Astrocyte of the spinal cord (primary cell): ENCODE measurements at places on chromosomes 3 and 15.

DNA sequence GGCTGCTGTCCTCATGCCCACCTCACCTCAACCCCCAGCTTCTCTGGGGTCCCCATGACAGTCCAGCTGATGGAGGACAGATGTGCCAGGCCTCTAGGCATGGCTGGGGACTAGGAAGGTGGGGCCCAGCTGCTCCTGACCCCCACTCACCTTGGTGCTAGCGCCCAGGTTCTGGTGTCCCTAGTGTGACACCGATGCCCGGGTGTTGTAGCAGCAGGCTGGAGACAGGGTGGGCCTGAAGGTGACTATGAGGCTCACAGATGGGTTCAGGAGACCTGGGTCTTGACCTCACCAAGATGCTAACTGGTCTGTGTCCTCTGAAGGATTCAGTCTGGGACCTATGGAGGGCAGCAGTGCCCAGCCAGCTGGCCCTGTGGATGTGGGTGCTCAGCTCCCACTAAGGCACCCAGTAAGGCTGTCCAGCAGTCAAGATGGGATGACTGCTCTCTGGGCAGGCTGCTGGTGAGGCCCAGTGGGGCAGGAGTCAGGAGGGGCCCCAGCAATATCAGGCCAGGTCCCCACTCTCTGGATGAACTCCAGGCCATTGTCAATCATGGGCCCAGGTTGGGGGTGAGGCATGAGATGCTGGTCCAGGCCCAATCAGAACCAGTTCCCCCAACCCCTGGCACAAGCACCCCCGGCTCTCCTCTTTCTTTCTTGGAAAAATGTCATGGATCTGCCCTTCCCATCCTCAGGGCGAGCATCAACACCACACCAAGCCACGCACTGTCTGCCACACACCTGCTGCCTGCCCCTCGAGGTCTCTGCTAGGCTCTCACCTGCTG is 33.0 kb downstream of the ALDH1L1 start:
- no peak for DNase-seq

GRCh38 chr15:98904544-98904943 is 103.0 kb downstream of the PGPEP1L start:
- peak; percentile 63 for DNase-seq

DNA sequence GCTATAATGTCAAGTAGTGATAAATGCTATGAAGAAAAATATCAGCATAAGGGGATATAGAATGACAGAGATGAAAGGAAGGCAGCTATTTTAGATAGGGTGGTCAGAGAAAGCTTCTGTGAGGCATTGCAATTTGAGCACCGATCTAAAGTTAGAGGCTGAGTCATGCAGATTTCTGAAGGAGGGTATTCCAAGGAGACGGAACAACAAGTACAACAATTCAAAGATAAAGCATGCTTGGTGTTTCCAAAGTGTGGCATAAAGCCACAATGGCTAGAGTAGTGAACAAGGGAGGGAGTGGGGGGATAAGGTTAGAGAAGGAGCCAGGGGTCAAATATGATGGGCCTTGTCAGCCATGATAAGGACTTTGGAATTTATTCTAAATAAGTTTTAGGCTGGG is 71.9 kb downstream of the PFN2 start:
- peak; percentile 82 for DNase-seq

DNA sequence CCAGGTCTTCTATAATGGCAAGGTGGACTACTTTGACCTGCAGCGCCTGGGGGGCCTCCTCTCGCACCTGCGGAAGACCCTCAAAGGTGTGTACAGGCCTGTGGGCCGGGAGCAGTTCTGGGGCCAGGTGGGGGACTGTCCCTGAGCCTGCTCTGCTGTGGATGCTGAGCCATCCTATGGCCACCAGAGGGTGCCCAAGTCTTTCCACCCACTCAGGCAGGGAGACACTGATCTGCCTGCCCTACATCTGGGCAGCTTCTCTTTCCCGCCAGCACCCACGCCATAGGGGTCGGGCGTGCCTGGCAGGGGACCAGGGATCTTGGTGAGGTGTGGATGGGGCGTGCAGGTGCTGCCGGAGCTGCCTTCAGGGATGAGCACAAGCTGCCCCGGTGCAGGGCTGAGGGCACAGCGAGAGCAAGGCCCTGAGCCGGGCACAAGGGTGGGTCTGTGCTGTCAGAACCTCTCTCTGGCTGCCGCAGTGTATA is 14.1 kb downstream of the RNF123 start:
- DNase-seq = peak; percentile 53

DNA sequence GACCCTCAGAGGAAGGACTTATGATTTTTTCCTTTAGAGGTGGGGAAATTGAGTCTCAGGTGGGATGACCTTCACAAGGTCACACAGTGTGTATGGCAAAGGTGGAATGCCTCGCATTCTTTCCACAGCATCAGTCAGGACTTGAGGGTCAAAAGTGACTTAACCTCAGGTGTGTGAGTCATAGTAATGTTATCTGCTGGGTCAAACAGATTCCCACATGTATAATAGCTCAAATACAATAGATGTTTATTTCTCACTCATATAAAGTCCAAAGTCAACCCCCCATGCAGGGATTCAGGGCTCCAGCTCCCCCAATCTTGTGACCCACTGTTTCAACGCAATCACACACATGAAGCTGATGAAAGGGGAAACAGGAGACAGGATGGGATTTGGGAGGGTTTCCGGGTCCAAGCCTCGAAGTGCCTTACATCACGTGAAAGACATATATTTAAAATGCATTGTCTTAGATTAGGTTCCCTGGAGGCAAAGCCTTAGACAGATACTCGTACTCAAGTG is 34.0 kb upstream of the CCDC174 start:
- no peak for DNase-seq

DNA sequence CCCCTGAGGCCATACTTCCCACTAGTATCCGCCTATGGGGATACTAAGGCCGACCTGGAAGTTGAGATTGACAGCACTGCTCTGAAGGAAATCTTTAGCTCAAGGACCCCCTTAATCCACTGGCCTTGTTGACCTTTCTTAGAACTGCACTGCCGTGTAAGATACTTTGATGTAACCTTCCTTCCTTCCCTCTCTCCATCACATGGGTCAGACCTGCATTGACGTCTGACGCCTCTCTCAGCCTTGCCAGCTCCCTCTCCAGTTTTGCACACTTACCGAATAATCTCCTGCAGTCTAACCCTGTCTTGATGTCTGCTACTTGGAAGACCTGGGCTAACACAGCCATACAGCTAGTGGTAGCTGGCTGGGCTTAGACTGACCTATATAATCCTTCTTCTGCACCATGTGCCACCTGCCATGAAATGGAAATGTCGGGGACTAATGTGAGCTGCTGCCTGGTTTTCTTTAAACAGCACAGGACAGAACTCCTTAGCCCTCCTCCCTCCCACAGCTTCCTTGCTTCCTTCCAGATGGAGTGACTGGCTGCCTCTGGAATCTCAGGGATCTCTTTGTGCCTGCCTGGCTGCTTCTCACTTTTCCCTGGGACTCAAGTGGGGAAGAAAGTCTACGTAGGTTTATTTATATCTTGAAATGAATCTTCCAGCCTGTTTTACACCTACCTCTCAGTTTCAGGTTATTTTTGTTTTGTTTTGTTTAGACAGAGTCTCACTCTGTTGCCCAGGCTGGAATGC is 39.2 kb upstream of the HERC1 start:
- no peak for DNase-seq

GRCh38 chr3:177104299-177104992 is 92.8 kb downstream of the TBL1XR1 start:
- DNase-seq = no peak

- DNase-seq = no peak
Measured at GRCh38 chr15:78938658-78939488, 6.0 kb downstream of the CTSH start.

DNA sequence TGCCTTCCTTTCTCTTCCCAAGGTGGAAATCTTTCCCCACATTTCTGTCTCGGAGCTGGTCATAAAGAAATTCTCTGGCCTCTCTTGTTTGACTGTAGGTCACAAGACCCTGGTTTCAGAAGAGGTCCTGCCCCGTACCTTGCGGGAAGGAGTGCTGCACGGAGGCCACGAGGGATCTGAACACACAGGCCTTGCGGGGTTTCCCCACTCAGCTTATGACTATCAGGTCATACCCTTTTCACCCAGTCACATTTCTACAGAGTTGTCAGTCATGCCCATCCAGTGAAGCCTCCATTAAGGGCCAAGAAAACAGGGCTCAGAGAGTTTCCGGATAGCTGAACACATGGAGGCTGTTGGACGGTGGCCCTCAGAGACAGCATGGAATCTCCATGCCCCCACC is 54.7 kb upstream of the ATP13A3 start:
- no peak for DNase-seq

DNA sequence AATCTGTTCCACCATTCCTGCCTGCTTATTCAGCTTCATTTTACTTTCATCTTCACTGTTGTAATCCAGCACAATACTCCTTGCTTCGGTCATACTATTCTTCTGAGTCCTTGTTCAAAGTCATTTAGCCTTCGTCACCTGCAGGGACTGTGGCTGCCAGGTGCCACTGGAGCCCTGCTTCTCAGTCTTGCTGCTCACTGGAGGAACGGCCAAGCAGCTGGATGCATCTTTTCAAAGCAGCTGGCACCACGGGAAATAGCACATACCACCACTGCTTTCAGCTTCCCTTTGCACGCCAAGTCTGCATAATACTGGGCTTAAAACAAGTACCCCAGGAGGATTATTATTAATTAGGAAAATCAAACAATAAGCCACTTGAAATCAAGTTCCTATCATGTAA is 287.6 kb downstream of the BCHE start:
- DNase-seq = no peak

- no peak for DNase-seq
Measured at GRCh38 chr15:67096546-67097294, 31.3 kb downstream of the SMAD3 start.

DNA sequence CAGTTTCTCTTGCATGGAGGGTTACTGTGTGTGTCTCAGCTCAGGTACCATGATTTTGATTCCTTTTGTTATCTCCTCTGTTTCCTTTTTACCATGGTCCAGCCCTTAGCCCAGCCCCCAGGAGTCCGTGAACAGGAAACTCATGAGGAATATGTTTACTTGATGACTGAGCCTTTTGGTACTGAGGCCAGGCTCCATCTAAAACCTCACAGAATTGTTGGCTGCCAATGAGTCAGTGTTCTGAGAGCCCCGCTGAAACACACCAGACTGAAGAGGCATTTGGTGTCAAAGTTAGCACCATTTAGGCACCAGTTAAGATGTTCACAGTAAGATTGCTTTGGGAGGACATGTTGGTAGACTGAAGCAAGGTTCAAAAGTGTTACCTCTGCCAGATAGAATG is 80.9 kb downstream of the DGKG start:
- DNase-seq = peak; percentile 87

DNA sequence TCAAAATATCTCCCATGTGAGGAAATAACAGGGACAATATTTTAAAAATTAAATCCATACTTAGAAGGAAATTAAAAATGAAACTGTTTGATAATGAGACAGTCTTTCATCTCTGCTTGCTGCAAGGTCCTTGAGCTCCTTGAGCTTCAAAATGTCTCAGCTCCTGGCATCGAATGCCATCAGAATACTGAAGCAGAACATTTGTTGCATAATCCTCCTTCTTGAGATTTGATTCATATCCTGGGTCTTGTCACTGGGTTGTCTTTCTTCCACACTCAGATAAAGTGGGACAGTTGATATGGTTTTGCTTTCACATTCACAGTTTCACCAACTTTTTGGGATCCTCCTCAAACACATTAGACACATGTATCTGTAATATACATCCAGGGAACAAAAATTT is 27.8 kb downstream of the COL8A1 start:
- DNase-seq = no peak

- DNase-seq = no peak
Measured at GRCh38 chr3:18405141-18405540, 20.0 kb downstream of the SATB1 start.

DNA sequence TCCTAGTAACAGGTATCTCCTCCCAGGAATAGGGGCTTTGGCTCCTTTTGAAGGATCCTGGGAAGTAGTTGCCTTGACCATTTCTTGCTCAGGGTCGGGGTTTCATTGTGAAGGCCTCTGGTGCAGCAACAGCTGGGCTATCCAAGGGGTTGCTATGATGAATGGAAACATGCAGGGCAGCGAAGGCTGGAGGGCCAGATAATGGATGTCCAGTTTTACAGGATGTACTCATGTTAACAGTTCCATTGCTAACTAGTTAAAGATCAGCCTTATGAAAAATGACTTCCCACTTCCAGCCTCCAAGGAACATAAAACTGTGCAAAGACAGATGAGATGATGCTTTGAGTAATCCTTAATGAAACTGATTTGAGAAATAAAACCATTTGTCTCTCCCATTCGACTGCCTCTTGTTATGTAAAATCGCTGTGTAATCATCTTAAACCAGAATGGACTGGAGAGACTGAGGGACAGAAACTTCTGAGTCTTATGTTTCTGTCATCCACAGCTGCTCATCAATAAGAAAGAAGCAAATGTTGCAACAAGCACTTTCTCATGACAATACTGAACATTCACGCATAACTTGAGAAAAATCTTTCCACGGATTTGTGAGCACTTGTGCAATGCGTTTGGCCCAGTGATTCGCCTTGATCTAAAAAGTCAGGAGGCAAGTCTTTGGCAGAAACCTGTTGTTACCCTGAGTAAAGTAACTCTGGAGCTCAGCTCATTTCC is 473.5 kb upstream of the RGMA start:
- no peak for DNase-seq

- DNase-seq = no peak
Measured at GRCh38 chr3:16552757-16553156, 39.3 kb upstream of the RFTN1 start.

DNA sequence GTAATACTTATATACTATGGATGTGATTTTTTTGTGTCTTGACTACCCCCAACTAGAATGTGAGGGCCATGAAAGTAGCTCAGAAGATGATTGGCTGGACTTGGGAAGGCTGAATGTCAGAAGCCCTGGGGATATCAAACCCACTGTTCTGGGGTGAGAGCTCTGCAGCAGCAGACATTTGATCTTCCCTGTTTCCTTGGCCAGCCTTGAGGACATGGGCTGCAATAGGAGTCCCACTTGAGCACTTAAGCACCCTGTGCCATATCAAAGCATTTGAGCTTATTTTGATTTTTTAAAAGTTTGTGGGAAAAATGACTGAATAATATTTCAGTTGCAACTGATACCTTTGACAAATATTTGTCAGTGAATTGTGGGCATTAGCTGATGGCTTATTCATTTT is 21.7 kb downstream of the GTF2E1 start:
- no peak for DNase-seq

GRCh38 chr15:25184356-25185155 is 229.8 kb downstream of the SNRPN start:
- no peak for DNase-seq

DNA sequence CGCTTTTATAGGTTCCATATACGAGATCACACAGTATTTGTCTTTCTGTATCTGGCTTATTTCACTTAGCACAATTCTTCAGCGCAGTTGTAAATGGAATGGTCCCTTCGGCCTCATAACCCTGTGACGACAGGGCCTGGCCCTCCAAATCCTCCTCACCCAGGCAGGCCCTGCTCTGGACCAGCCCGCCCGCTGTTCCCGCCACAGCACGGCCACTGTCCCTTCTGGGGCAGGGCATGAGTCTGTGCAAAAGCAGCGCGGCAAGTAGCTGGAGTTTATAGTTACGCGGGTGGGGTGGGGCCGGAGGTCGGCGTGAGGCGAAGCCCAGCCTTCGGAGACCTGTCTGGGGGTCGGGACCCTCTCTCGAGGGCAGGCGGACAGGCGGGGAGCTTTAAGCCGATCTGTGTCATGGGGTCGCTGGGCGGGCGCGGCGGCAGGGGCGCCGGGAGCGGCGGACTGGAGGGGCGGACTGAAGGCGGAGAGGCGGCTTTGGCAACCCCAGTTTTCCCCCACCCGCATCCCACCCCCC is 543 bp downstream of the ARPIN start:
- peak; percentile 8 for DNase-seq

- peak; percentile 28 for DNase-seq
Measured at GRCh38 chr15:45187894-45188830, at the start of gene SHF. Gene SHF, minus strand, starts transcription at chr15:45187966. Its CDS starts 15 bp downstream, at chr15:45187951.
